Activated T-helper 1 cell treated with anti-CD3 and anti-CD28 coated beads, Interleukin-2, amount 50 U/mL, for 16 hours (primary cell): ENCODE measurements at places on chromosomes 3 and 15.

- DNase-seq = no peak
Measured at GRCh38 chr15:59185725-59186124, 20.9 kb upstream of the LDHAL6B start.

DNA sequence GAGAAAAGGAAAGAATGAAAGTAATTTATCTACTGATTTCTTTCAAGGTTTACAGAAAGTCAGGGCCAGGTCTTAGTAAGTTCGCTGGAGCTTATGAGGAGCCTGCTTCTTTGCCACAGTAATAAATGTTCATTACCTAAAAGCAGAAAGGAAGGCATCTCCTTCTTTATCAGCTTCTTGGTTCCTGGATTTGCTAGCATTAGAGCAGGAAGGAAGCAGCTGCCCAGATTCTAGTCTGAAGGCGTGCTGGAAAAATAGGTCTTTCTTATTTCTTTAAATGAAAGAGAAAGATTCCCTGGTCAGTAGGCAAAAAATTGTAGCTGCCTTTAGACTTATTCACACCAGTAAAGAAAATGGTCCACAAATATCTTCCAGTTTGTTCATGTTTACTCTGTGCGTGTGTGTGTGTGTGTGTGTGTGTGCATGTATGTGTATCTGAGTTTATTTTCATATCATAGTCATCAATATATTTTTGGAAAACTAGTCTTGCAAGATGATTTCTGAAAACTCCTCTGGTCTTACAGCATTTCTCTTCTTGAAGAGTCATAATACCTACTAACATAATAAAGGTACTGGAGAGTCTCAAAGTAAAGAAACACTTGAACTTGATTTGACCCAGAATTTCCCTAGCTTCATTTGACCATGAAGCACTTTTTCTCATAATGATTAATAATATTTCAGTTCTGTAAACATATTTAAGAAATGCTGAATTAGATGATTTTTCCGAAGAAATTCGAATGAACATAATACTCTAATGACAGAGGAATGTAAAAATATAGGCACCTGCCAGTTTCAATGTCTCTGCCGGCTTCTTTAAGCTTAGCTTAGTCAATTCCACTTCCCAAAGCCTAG lies 255.3 kb upstream of the ZPLD1 start:
- DNase-seq = no peak

DNA sequence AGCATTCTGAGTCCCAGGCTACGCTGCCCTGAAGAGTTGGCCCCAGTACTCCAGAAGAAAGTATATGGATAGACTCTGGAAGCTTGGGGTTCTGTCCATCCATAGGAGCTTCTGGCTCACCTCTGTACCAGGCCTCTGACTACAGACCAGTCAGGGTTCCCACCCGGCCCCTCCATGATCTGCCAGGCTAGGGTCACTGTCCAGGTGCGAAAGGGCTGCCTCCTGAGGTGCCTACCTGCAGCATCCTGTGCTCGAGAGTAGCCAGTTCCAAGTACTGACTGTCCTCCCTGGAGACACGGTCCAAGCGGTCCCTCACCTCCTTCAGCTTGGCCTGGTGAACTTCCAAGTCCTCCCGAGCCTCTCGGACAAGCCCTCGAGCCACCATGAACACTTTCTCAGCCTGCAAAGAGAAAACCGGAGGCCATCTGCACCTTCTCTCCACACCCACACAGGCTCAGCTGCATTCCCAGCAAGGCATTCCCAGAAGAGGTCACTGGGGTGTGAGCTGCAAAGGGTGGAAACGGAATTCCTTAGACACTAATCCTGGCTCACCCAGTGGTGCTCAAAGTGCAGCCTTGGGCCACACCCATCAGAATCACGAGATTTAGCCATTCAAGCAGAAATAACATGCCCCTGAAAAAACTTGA lies 3.7 kb upstream of the PLXNB1 start:
- DNase-seq = no peak

GRCh38 chr3:9351709-9352126 lies 11.1 kb upstream of the THUMPD3 start:
- DNase-seq = no peak

GRCh38 chr3:34881026-34881425 lies 758.3 kb upstream of the ARPP21 start:
- no peak for DNase-seq

DNA sequence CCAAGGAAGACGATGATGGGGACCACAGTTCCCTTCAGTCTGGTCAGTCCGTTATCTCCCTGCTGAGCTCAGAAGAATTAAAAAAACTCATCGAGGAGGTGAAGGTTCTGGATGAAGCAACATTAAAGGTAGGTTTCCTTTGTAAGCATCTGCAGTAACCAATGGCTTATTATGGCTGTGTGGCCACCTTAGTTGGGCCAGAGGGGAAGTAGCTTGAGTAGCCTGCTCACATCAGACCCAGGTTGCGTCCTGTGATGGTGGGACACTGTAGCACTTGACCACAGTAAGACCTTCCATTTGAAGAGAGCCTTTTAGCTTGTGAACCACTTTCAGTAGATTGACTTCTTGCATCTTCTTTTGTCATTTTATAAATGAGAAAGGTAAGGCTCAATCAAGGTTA lies 22.6 kb downstream of the STARD5 start:
- no peak for DNase-seq
